ENCODE measurements at places on chromosomes 6 and 20.

GRCh38 chr20:3557237-3557785 lies 86.5 kb downstream of the ATRN start:
- DNase-seq = no peak

DNA sequence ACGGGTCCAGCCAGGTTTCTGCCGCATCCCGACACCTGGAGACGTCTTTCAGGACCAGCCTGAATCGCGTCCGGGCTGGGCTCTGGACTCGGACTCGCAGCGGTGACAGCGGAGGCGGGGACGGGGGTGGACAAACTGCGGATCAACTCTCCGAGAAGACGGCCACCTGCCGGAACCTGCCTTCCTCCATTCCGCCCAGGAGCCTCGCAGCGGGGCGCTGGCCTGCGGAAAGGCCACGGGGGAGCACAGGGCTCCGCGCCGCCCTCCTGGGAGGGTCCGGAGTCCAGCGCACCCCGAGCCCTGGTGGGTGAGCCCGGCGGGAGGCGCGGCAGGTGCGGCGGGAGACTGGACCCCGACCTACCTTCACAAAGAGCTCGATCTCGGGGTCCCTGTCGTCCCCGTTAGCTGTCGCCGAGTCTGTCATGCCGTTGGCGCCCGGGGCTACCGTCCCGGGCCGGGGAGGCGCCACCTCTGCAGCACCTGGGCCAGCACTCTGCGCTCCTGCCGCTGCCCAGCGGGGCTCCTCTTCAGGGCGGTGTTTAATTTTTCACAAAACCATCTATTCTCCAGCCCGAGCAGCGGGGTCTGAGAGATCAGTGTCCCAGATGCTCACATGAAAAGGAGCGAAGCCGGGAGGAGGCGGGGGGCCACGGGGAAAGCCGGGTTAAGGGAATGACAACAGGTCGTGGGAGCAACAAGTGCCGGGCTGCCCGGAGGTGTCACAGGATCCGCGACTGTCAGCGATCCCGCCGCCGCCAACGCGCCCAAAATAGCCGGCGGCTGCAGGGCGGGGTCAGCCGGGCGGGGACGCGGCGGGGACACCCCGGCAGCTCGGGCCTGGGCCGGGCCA lies at the start of gene CLIC5:
CLIC5 (minus strand) TSS at position 742 of the 850 bp plus-strand sequence; CDS start at position 424, 318 bp downstream.
- DNase-seq = no peak

GRCh38 chr6:134621858-134622257 lies 303.9 kb upstream of the SGK1 start:
- no peak for DNase-seq

DNA sequence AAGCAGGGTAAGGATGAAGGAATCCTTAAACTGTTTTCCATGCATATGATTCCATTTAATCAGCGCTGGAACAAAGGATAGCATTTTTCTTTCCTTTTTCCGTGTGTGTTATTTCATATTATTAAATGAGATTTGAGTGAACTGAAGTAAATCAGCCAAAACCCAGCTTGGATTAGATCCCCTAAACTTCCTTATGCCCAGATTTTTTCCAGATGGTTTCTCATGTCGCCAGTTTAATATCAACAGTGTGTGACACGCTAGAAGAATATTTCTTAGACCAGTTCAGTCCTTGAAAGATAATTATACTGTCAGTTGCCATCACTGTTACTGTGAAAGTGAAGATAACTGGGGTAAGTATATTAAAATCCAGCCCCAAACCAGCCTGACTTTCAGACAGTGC lies 1009.4 kb downstream of the KIF16B start:
- no peak for DNase-seq

DNA sequence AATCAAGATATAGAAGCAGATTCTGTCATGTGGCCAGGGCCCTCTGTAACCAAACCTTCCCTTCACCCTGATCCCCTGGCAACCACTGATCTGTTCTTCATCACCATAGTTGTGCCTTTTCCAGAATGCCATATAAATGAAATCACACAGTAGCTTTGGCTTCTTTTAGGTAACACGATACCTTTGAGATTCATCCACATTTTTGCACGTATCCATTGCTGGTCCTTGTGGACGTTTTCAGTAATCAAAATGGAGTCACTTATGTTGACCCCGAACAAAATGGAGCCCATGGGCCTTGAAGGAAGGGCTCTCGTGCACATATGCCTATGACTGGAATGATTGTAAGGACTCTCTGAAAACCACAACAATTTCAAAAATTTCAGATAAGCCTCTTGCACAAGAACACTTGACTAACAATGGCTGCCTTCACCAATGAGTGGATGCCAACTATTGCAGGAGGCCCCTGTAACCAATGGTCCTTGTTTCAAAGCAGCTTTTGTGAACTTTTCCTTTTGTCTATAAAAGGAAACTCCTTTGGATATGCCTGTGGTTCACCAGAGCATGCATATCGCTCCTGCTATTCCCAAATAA lies 84.3 kb upstream of the RALY start:
- no peak for DNase-seq

DNA sequence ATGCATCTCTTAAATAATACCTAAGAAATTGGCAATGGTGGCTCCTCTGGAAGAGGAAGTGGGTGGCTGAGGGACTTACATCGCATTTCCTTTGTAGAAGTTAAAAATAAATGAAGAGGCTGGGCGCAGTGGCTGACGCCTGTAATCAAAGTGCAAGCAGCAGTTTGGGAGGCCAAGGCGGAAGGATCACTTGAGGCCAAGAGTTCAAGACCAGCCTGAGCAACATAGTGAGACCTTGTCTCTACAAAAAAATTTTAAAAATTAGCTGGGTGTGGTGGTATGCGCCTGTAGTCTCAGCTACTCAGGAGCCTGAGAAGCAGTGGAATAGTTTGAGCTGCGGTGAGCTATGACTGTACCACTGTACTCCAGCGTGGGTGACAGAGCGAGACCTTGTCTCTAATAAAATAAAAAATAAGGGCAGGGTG lies 12.2 kb upstream of the NCOA3 start:
- no peak for DNase-seq

GRCh38 chr20:44954211-44954610 lies 6.0 kb downstream of the TOMM34 start:
- DNase-seq = no peak

DNA sequence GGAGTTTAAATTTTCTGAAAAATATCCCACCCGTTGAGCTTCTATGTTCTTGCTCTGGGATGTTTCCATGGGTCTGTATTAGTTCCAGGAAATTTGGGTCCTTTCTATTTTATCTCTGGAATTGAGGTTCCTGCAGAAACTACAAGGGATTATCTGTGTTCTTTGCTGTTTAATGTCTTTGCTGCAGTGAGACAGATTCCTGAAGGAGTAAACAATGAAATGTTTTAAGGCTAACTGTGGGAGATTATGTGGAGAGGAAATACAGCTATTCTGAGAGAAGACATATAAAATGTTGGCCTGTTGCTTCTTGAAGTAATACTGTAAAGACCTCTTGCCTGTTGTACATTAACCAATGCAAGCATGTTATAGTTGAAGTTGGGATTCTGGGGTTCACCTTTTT lies 43.5 kb downstream of the SAMD5 start:
- DNase-seq = no peak
